ENCODE measurements at places on chromosomes 5 and 9.

DNA sequence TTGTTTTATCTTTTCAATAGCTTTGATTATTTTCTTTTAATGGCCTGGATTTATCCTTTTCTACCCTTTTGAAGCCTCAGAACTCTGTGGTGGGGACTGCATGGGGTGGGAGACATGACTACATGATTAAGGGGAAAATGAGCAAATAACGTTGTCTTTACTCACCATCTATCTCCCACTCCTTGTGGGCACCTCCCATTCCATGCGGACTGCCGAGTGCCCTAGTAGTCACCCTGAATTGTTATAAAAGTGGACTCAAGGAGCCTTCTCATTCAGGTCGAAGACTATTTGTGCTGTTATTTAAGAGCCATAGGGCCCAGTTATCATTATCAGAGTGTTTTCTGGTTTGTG is 281.8 kb downstream of the MLLT3 start:
- no peak for DNase-seq

- no peak for DNase-seq
Observed at GRCh38 chr5:160792281-160792680, 59.7 kb downstream of the ATP10B start.

GRCh38 chr9:92645041-92645440 is 24.9 kb downstream of the IPPK start:
- no peak for DNase-seq

DNA sequence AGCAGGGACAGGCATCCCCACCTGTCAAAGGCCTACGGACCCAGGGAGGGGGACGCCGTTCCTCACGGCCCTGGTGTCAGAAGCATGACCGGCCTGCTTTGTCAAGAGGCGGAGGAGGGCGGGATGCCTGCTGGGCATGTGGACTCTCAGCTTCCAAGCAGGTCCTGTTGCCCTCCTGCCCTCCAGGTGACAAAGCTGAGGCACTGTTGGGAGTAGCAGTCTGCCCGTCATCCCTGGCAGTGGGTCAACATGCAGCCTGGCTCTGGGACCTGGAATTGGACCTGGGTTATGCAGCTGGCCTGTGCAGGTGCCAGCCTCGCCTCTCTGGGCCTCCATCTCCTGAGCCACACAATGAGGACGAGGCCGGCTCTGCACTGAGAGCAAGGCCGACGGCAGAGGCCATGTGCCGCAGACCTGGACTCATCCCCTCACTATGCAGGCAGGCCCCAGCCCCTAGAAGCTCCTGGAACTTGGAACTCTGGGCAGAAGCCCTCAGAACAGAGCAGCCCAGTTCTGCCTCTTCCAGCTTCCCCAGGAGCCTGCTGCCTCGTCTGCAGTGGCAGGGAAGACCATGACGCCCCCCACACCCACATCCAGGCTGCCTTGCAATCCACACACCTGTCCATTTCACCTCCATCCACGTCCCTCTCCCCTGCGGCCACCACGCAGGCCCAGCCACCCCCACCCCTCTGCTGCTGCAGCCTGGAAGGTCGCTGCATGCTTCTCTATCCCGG is 20.8 kb upstream of the FCN1 start:
- no peak for DNase-seq

DNA sequence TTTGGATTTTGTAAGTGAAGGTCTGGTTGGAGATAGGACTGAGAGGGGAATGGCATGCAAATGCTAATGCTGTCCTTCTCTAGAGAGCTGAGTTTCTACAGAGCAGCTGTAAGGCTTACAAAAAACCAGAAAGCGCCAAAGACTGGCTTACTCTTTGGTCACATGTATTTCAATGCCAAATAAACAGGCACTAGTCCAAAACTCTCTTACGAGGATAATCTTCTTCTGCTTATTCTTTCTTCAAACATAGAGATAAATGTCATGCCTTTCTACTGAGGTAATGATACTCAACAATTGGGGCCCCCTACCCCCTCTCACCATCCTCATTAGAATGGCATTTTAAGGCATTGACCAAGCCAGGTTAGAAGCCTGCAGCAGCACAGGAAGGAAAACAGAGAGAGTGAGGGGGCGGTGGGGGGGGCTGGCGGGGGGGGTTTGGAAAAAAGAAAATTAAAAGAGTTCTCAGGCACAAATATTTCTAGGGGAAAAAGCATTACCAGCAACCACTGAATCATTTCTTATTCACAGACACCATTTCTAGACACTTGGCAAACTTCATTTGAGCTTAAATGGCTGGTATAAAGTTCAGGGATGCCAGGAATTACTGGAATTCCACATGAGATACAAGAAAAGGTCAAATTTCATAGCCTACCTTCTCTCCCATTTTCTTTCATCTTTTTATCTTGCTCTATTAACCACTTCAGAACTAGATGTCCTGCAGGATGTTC is 34.0 kb downstream of the PUM3 start:
- no peak for DNase-seq

DNA sequence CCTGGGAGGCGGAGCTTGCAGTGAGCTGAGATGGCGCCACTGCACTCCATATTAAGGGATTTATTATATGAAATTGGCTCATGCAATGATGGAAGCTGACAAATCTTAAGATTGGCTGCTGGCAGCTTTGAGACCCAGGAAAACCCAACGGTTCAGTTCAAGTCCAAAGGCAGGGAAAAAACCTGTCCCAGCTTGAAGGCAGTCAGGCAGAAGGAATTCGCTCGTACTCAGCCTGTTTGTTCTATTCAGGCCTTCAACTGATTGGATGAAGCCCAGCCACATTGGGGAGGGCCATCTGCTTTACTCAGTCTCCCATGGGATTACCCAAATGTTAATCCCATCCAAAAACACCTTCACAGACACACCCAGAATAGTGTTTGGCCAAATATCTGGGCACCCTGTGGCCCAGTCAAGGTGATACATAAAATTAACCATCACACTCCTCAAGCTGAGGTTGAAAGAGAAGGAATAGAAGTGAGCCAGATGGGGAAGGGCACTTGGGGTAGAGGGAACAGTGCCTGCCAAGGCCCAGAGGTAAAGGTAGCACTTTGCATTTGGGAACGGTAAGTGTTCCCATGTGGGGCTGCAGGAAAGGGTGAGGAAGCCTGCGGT is 8.5 kb upstream of the ORM1 start:
- DNase-seq = no peak

GRCh38 chr5:152466085-152466745 is 61.1 kb upstream of the NMUR2 start:
- DNase-seq = no peak

GRCh38 chr5:122295138-122295537 is 16.9 kb upstream of the SNCAIP start:
- DNase-seq = no peak

- DNase-seq = no peak
Observed at GRCh38 chr5:72645064-72645846, 138.0 kb upstream of the ZNF366 start.

DNA sequence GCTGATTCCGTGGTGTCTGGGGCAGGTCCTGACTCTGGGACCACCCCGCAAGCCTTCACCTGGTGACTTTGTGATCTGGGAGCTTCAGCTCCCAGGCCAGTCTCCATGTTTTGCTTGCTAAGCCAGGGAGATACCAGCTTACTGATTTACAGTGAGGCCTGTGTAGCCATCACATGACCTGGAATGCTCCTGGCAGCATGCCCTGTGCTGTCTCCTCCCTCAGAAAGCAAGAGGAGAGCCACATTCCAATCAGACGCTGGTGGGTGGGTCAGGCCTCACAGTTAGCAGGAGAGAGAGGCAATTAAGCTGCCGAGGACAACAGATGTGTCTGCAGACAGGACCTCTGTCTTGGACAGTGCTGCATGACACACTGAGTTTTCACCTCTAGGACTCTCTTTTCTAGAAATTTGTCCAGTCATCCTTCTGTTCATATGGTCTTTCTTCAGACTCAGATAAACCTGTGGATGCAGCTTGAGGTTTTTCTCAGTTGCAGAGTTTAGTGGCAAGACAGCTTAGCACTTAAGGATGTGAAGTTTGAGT is 24.4 kb upstream of the GRPEL2 start:
- DNase-seq = peak; percentile 26

GRCh38 chr5:64806537-64806936 is 37.8 kb downstream of the CWC27 start:
- DNase-seq = no peak

DNA sequence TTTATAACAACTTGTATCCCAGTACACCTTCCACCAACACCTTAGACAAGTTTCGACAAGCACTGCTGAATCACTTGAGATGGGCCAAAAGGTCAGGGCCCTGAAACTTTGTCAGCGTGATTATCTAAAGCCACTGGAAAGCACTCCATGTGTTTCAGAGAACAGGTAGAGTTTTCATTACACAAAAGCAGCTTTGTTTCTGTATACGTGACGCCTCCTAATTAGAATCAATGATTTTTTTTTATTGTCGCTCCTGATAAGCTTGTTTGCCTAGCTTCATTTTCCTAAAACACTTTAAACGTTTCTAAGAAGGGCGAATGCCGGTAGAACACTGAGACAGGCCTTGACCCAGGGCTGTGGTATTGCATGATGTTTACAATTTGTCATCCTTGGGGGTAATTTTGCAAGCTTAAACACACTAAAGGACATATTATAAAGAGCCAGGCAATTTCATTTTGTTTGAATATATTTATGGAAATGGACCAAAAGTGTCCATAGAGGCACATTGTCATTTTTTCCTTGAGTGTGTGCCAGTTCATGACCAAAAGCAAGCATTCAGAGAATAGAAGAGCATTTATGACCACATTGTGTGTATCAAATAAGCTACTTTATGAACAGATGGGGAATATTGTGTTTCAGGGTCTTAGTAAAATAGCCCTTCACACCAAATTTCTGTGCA is 193.6 kb downstream of the GLIS3 start:
- no peak for DNase-seq

DNA sequence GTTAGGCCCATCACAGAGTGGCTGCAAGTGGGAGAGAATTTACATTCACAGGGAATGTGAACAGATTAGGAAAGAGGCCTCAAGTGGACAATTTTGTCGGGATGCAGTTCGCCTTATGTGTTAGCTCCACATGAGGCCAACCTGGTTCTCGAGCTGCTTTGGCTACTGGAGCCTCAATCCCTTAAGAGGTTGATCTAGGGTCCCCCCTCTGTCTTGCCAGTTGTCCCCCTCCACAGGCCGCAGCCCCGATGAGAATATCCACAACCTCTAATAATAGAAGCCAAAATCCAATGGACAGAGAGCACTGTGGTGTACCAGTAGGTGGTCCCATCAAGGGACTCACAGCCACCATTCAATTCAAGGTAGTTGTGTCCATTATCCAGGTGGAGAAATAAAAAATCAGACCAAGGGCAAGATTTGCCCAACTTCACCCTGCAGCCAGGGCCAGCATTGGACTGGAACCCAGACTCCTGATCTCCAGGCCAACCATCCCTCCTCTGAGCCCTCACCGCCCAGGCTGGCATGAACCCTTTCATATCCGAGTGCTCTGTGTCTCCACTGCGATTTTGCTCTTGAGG is 1.7 kb upstream of the COL15A1 start:
- DNase-seq = no peak

DNA sequence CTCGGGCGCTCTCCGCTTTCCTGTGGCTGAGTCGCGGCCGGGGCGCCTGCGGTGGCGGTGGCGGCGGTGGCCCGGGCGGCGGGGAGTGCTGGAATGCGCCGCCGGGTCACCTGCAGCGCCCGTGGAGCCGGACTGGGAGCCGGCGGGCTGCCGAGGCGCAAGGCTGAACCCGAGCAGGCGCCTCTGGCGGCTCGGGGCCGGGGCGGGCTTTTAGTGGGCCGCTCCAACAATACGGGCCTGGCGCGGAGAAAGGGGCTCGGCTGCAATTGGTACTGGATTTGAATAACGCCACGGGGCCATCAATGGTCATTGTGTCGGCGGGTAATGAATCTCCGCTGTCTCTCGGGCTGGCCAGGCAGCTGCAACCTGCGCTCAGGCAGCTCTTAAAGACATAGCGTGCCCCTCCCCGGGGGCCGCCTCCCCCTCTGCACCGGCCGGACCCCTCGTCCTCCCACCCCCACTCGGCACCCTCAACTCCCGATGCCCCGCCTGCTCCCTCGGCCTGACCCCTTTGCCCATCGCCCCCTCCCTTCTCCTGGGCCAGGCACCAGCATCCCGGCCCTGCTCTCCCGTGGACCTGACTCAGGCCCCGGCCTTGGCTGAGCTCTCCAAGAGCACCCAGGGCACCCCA is 22.1 kb downstream of the URM1 start:
- DNase-seq = no peak

DNA sequence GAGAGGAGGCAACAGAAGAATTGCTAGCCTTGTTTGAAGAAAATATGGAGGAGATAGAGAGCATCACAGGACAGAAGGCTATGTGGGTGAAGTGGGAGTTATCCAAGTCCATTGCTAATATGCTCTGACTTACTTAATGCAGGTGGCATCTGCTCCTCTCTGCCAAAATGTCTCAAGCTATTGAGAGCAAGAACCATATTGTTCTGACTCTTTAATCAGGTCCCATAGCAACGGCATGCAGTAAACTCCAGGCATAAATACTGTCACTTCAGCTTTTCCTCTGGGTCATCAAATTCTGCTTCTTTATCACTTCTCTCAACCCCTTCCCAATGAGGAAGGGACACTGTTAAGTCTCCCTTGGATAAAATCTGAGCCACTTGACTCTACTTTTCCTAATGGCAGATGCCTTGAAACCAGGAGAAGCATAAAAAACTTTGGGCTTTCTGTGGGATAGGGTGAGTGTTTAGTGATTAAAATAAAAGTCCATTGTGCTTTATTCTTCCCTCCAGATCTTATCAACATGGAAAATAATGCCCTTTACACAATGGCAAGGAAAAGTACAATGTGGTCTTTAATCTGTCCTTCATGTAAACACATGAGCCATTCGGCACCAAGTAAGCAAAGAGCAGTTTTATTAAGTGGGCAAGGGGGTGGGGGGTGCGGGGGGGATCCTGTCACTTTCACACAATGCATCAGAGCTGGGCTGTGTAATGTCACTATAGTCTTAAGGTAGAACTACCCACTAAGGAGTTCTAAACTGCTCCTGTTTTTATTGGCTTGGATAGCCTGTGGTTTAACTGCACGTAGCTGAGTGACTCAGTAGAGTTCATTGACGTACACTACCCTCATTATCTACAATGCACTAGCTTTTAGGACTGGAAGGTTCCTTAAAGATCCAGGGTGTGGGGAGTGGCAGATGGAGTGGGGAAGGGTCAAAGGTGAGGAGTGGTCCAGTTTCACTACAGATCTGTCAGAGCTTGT is 71.0 kb upstream of the TARS1 start:
- DNase-seq = no peak

- DNase-seq = no peak
Observed at GRCh38 chr5:177307544-177308363, 3.9 kb downstream of the MXD3 start.

DNA sequence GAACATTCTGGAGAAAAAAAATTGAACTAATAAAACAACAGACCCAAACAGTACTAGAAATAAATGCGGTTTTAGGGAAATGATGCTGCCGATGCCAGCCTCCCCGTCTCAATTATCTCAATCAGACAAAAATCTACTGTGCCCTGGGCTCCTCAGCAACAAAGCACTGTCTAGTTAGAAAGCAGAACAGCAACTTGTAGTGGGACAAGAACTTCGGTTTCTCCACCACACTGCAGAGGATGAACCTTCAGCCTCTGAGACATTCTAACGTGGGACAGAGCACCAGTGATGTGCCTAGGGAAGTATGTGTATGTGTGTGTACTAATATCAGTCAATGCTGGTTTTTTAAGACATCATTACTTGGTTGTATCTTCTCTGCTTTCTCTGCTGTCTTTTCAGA is 11.1 kb upstream of the CAST start:
- no peak for DNase-seq

Measured in SK-N-MC (cell line).